A172 (cell line): ENCODE measurements at places on chromosomes 12 and 14.

DNA sequence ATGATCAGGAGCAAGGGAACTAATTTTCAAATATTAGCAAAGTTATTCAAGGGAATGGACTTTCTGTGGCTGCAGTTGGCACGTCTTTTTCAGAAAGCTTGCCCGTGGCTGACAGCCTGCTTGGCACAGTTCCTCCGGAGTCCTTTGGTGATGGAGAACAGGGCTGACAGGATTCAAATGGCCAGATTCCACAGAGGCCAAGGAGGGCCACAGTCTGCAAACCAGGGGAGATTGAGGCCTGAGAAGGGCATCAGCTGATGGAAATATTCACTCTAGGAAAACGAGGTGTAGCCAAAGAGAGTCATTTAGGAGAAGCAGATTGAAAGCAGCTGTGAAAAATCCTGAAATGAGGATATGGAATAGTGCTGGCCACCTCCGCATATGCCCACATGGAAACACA, 178.3 kb downstream of the EMP1 start:
- no peak for DNase-seq

DNA sequence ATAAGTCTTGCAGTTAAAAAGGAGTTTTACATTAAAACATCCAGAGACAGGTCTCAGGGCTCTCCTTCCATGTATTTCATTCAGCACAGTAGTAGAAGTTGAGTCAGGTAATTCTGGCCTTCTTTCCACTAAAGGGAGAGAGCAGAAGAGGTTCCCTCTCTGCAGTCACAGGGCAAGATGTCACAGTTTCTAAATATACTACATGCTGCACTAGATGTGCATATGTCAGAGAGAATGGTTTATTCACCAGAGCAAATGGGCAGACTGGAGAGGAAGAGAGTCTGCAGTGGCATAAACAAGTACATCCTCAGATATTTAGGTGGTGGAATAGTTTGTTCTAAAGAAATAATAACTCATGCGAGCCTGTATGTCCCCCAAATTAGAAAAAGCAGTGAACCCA, 132.0 kb downstream of the KICS2 start:
- DNase-seq, result no peak

GRCh38 chr12:132171293-132171967, 27.2 kb downstream of the NOC4L start:
- DNase-seq, result no peak

GRCh38 chr12:95168746-95169145, 48.5 kb downstream of the FGD6 start:
- DNase-seq, result no peak

- no peak for DNase-seq
Observed at GRCh38 chr12:130650131-130650530, 66.0 kb downstream of the RIMBP2 start.

DNA sequence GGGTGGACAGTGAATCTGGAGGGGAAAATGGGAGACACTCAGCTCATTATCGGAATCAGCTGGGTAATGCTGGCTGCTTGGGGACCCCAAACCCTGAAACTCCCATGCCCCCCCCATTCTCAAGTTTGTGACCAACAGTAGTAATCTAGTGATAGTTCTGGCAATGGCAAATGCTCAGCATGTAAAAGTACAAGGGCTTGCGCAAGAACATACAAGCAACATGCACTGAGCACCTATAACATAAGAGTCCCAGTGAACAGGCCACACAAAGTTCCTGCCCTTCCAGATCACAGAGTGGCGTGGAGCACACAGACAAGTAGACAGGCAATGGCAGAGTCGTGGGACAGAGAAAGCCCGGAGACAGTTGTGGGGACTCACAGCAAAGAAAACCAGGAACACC, 407.9 kb downstream of the MED13L start:
- no peak for DNase-seq

- no peak for DNase-seq
Observed at GRCh38 chr12:110084314-110085015, 36.1 kb upstream of the C12orf76 start.

DNA sequence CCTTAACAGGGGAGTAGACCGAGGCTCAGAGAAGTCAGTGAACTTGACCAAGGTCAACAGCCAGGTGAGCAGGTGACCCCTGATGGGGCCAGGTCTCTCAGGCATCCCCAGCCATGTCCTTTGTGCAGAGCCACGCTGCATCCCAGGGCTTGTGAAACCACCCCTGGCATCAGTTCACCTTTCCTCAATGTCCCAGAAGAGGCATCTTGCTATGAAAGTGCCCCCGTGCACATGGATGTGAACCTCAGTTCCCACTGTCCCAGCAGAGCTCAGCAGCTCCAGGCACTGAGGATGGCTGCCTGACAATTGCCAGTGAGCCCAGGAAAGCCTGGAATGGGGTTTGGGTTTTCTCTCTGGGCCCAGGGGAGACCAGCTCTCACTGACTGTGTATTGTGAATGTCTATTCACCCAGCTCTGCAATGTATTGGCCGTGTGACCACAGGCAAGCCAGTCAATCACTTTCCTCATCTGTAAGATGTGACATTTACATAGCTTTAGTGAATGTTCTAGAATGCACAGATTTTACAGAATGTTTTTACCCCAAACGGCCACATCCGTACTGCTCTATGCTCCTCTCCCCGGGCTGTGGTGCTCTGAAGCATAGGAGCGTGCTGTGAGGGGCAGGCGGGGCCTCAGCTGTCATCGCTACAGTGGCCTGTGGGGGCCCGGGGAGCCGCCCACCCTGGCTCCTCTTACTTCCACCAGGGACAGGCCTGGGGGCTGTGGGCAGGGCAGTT, 4.9 kb downstream of the CACNA2D4 start:
- DNase-seq, result no peak

DNA sequence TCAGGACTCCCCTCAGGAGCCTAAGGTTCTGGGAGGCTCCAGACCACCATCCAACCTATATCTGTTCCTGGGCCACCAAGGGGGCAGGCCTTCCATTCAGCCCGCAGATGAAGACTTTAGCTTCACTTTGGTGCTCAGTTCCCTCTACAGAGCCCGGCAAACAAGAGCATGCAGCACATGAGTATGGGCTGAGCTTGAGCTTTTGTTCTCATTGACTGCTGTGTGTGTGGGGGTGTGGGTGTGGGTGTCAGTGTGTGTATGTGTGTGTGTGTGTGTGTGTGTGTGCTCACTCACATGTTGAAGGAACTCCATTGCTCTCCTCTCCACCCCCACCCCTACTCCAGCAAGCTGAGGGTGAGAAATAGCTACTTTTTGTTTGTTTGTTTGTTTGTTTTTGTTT, 219.1 kb downstream of the ZFP36L1 start:
- no peak for DNase-seq

- DNase-seq, result no peak
Observed at GRCh38 chr12:77537663-77538062, 293.0 kb upstream of the NAV3 start.

GRCh38 chr14:76112889-76113624, 38.7 kb upstream of the GPATCH2L start:
- DNase-seq, result no peak

DNA sequence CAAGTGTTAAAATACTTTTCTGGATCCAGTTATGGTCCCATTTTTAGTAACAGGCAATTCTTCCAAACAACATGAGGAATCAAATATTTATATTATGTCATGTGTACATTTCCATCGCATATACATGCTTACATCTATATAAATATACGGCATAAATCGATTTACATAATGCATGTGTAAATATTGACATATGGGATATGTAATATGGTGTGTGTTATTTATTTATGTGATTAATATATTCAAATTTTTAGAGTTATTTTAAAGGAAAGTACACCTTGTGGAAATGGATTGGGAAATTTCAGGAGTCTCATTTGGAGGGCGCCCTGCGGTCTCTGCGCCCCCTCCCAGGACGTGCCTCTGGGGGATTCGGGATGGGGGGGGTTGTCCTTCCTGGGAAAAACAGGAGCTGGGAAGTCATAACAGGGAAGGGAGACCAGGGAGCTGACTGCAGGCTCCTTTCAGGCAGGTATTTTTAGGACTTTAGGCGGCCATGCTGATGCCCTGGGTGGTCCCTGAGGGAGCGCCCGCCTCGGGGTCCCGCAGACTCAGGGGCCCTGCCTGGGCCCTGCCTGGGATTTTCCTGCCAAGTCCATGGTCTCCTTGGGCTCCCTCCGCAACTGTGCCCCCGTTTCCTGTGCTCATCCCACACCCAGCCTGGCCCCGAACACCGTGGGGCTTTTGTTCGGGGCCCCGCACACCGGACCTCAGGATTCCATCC, 82.7 kb upstream of the SFSWAP start:
- no peak for DNase-seq

GRCh38 chr14:63286071-63286470, 32.7 kb downstream of the GPHB5 start:
- DNase-seq, result no peak

DNA sequence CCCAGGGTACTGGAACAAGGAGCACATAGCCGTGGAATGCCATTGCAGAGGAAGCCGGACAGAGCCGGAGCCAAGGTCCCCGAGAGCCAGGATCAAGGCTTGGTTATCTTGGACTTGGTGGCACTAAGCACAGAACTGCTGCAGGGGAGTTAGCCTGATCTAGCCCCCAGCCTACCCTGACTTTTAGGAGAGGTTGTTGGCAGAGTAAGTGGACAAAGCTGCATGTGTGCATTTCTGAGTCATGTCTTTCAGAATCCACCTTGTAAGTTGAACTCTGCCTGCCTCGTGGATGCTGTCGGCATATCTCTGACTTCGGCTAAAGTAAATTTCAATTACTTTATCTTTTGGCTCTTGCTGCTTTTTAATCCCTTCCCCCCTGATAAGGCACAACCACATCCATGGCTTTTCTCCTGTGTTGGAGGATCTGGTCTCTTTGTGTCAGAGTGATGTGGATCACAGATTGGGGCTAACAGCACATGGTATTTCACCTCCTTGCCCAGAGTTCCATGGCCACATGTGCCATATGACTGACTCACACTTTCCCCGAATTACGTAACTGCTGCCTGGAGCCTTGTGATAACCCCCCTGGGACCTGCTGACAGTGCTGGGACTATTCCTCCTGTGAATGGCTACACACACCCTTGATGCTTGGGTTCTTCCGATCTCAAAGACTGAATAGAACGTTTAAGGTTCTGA, 240.3 kb downstream of the EMP1 start:
- DNase-seq, result peak; percentile 32

DNA sequence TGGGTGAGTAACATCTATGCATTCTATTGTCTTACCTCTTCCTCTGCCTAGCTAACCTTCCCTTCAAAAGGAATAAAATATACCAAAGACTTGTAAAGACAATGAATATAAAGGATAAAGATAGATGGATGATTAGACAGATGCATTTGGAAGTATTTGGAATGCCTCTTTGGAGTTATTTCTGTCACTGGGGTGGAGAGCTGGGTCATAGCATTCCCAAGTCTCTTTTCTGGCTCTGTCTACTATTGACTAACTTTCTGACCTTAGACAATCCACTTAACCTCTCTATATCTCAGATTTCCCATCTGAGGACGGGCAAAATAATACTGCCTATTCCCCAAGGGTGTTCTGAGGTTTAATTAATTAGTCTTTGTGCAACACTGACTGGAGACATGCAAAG, 517.4 kb downstream of the DIO2 start:
- no peak for DNase-seq

GRCh38 chr12:97308576-97309198, 153.9 kb upstream of the RMST start:
- peak; percentile 21 for DNase-seq

DNA sequence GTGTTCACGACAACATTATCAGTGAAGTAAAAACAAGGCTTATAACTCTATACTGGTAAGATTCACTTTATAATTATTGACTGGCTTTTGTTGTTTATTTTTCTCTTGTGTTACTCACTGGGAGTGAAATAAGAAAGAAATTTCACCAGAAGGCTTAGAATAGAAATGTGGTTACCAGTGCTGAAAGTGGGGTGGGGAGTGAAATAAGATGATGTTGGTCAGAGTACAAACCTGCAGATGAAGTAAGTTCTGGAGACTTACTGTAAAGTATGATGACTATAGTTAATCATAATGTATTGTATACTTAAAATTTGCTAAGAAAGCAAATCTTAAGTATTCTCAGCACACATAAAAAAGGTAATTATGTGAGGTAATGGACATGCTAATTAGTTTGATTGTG, 198.4 kb downstream of the KLHL28 start:
- DNase-seq, result no peak

GRCh38 chr12:123237646-123238329, 4.6 kb downstream of the MTRFR start:
- peak; percentile 35 for DNase-seq

GRCh38 chr12:81274637-81275529, 197.0 kb downstream of the ACSS3 start:
- peak; percentile 3 for DNase-seq

GRCh38 chr12:32312049-32312670, 87.2 kb upstream of the FGD4 start:
- DNase-seq, result peak; percentile 51

GRCh38 chr12:68206446-68206845, 19.2 kb downstream of the IL26 start:
- DNase-seq, result no peak

- DNase-seq, result no peak
Observed at GRCh38 chr12:24902511-24903328, 46.2 kb downstream of the BCAT1 start.

GRCh38 chr12:107366322-107366721, 273.0 kb upstream of the CRY1 start:
- no peak for DNase-seq

- no peak for DNase-seq
Observed at GRCh38 chr12:103729499-103729898, 111.5 kb downstream of the NT5DC3 start.

GRCh38 chr14:69475194-69475818, 9.2 kb upstream of the PLEKHD1 start:
- no peak for DNase-seq

DNA sequence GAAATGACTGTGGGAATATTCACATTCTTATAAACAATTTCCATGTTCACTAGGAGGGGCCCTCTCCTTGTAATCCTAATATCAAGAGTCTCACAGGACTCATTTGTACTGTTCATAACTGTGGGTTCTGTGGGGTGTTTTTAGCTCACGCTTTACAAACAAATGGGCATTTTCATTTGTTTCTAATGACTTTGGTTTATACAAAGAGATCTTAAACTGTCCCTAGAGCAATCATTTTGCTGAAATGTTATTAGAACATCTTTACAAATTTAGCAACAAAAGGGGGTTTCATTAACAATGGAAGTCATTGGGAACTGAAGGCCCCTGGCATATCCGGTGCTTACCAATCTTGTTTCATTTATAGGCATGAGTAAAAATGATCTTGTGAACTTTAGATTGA, 370.5 kb downstream of the TRHDE start:
- no peak for DNase-seq

- DNase-seq, result peak; percentile 1
Observed at GRCh38 chr14:27392153-27392552, 794.3 kb upstream of the NOVA1 start.

- no peak for DNase-seq
Observed at GRCh38 chr14:76051717-76052465, 66.3 kb downstream of the IFT43 start.

DNA sequence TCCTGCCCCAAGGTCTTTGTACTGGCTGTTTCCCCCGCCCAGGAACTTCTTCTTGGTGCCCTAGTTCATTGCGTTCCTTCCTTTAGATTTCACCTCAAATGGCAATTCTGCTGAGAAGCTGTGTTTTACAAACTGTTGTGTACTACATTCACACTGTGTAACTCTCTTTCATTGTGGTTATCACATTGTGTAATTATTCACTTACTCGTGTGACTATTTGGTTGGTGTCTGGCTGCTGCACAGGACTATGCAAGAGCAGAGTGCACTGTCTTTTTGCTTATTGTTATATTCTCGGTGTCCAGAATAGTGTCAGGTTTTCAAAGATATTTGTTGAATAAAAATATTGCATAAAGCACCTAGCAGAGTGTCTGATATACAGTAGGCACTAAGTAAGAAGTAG, 177.2 kb upstream of the PRICKLE1 start:
- no peak for DNase-seq

GRCh38 chr14:38409071-38409705, 153.3 kb upstream of the CLEC14A start:
- DNase-seq, result no peak
